ENCODE measurements at places on chromosomes 2 and 18.

- DNase-seq, result no peak
Measured at GRCh38 chr2:171924170-171924942, 2.1 kb downstream of the HAT1 start.

DNA sequence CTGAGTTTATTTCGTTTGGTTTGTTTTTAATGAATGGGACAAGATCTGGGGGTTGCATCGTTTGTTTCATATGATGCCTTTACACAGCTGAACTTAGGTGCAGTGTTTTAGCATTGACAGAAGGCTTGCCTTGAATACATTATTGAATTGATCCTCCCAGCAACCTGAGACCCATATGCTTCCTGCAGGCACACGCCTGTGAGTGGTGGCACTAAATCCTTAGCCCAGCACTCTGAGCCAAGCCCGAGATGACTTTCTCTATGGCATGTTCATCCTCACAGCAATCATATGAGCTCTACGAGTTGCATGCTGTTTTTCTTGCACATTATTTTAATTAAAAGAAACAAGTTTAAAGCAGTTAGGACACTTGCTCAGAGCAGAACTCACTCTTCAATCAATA is 47.8 kb upstream of the AGAP1 start:
- DNase-seq, result no peak

DNA sequence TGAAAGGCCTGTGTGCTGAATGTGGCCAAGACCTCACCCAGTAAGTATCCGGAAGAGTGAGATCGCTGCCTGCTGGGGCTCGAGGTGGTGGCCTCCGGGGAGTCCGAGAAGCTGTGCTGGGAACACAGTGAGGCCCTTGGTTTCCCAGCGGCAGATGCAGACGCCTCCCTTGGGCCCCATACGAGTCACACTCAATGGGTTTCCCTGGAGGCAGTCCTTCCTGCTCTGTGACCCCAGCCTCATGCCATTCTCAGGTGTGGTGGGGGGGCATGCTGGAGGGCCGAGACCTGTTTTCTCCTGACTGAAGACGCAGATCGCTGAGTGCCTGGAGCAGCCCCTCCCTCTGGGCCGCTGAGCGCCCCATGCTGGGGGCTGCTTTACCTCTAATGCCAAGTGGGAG is 15.7 kb downstream of the CTDP1 start:
- DNase-seq, result no peak

- DNase-seq, result peak; percentile 17
Measured at GRCh38 chr2:98086491-98087446, at the start of gene VWA3B. TSS of gene VWA3B (plus strand) at chr2:98087167. CDS start at chr2:98093093, 5,926 bp downstream.

GRCh38 chr18:56127322-56128099 is 510.9 kb downstream of the TXNL1 start:
- no peak for DNase-seq

- DNase-seq, result no peak
Measured at GRCh38 chr2:9991829-9992273, 40.4 kb downstream of the GRHL1 start.

GRCh38 chr2:232699110-232699509 is 2.0 kb downstream of the GIGYF2 start:
- no peak for DNase-seq

Measured in CD4-positive, alpha-beta T cell treated with Interleukin-17A for 4 hours (primary cell).